Hepatocyte (in vitro differentiated cells): ENCODE measurements at places on chromosomes 6 and 20.

GRCh38 chr6:912871-913835 is 220.2 kb upstream of the EXOC2 start:
- peak; percentile 73 for DNase-seq

GRCh38 chr6:170221753-170222400 is 69.0 kb downstream of the DLL1 start:
- DNase-seq = no peak

DNA sequence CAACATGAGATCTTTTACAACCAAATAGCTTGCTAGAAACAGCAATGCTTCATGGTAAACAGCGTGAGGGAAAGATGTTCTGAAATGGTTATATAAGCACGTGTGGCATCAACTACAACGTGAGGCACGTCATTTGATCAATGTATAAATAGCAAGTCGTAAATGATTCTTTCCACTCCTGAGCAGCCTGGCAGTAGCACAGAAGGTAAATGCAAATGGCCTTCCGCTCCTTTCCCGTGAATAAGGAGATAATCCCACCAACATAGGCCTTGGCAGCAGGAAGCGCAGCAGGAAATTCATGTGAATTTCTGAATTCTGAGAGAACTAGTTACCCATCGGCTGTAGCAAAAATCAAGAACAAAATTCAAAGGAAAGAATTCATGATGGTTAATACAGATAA is 17.0 kb downstream of the RPS6KA2 start:
- DNase-seq = no peak

DNA sequence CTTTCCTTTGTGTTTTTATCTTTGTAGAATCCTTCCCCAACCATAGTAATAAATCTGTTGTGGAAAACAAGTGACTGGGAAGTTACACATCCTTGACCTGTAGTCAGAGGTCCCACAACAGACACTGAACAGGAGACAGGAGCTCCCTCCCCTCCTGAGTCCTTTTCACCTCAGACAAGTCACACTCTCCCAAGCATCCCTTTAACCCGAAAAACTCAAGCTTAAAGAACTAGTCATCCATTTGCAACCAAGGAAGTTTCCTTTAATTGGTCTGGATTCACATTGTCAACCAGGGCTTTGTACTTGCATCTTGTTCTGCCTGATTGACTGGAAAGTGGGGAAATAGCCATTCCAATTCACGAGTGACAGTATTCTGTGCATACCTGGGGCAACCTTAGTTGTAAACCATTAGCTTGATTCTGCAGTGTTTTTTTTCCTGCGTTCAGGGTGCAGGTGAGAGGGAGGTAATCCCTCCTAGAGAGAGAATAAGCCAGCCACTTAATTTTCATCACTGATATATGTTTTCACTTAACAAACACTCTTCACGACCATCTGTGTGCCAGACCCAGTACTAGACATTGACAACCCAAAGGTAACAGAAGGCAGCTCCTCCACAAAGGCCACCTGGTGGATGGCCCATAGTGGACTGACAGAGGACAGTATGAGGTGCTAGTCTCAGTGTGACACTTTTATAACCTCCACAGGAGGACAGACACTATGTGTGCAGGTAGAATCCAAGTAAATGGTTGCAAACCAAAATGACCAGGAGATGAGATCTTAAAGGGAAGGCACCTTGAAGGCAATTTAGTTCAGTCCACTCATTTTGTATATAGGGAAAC is 112.4 kb downstream of the SLX4IP start:
- DNase-seq = no peak

DNA sequence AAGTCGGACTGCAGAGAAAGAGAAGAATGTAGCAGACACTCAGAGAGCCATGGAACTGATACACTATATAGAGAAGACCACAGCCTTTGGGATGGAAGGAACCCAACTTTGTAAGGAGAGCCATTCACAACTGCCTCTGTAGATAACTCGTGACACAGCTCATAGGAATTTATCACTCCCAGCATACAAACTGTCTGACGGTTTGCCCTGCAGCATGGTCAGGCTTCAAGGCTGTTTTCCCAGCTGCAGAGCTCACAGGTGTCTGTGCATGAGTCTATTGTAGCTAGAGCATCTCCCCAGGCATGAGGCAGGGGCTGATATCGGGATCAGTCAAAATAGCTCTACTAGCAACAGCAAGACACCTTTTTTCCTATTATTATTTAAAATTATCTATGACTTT is 130.5 kb upstream of the DTNBP1 start:
- DNase-seq = peak; percentile 65

- no peak for DNase-seq
Measured at GRCh38 chr6:75621846-75622245, 20.2 kb downstream of the SENP6 start.

- no peak for DNase-seq
Measured at GRCh38 chr6:116298973-116299372, 19.2 kb upstream of the TSPYL1 start.

- DNase-seq = no peak
Measured at GRCh38 chr6:153170511-153170910, 39.4 kb upstream of the RGS17 start.

DNA sequence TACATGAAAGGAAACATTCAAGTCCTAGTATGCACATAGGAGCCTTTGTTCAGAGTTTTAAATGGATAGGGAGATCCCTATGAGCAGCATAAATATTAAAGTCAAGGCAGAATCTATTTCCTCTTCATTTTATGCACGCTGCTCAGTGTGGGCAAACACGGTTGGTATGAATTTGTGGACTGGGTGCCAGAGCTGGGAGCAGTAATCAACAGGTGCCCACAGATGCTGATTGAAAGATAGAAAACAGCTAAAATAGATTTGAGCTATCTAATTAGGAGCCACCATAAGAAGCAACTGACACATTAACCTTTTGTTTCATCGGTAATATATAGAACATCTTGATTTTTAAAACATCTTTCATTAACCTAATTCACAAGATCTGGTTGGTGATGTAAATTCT is 175.5 kb downstream of the EYS start:
- no peak for DNase-seq

DNA sequence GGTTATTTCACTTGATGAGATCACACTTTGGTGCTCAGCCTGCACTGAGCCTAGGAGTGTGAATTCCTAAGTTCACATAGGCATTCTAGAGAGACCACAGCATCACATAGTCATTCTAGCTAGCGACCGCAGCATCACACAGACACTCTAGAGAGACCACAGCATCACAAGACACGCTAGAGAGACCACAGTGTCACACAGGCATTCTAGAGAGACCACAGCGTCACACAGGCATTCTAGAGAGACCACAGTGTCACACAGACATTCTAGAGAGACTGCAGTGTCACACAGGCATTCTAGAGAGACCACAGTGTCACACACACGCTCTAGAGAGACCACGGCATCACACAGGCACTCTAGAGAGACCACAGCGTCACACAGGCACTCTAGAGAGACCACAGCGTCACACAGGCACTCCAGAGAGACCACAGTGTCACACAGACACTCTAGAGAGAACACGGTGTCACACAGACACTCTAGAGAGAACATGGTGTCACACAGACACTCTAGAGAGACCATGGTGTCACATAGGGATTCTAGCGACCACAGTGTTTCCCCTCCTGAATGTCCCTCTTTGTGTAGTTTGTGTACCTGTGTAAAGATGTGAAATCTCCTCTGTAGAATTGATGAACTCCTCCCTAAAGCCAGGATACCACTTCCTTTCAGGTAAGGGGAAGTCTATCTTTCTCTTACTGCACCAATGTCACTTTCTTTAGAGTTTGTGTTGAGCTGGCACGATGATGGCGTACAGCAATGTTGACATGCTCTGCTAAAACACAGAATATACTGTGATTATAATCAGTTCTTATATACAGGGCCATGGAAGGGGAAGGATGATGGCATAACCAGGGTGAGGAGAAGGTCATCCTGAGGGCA is 169.4 kb downstream of the ZDHHC14 start:
- no peak for DNase-seq

DNA sequence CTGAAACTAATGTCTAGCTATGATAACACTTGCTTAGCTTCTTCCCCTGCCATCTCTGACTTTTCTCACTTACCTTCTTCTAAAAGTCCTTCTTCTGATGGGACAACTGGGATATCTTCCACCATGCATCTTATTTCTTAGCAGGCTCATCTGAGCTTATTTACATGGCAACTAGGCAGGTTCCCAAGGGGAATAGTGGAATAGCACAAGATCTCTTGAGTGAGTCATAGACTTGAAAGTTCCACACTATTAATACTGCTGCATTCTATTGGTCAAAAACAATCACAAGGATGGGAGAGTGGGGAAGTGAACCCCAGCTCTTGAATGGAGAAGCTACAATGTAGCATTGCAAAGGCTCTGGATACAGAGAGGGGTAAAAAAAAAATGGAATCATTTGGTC is 142.1 kb downstream of the HAO1 start:
- DNase-seq = no peak

- DNase-seq = no peak
Measured at GRCh38 chr6:170317076-170317475, 10.5 kb downstream of the FAM120B start.

DNA sequence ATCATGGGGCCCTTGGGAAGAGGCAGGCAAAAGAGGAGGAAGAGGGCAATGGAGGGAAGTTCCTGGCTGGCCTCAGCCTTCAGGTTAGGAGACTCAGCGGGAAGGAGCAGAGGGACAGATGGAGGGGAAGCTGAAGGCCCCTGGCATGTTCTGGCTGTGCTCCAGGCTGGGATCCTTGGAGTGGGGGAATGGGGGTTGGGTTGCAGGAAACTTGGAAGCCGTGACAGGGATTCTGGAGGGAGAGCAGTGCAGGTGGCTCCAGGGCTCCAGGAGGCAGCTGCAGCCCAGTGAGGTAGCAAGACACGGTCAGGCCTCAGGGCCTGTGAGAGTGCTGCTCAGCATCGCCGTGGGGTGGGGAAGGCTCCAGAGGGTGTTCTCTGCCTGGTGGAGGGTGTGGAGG is 64.6 kb upstream of the SCP2D1 start:
- DNase-seq = no peak

GRCh38 chr6:85460921-85461797 is 11.3 kb downstream of the NT5E start:
- no peak for DNase-seq

DNA sequence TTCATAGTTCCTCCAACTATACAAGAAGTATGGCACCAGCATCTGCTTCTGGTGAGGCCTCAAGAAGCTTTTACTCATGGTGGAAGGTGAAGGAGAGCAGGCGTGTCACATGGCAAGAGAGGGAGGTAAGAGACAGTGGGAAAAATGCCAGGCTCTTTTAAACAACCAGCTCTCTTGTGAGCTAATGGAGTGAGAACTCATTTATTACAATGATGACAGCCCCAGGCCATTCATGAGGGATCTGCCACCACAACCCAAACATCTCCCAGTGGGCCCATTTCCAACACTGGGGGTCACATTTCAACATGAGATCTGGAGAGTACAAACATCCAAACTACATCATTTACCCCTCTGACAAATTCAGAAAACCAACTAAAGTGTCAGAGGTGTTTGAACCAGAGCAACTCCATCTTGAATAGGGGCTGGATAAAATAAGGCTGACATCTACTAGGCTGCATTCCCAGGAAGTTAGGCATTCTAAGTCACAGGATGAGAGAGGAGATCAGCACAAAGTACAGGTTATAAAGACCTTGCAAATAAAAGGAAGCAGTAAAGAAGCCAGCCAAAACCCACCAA is 2.2 kb upstream of the UBD start:
- DNase-seq = no peak

DNA sequence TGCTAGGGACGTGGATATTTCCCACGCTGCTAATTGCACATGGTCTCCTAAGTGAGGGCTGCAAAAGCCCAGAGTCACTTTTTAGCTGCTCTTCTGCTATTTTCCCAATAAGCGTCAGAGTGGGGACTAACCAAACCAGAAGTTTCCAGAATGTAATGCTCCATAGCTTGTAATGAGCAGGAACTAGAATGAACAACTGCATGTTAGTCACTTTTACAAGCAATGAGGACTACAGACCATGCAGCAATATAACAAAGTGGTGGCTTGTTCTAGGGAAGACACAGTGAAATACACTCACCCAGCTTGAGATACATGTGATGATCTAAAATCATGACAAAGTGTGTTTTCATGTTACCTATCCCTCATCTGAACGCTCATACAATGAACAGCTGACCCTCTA is 314.1 kb upstream of the SGK1 start:
- no peak for DNase-seq

DNA sequence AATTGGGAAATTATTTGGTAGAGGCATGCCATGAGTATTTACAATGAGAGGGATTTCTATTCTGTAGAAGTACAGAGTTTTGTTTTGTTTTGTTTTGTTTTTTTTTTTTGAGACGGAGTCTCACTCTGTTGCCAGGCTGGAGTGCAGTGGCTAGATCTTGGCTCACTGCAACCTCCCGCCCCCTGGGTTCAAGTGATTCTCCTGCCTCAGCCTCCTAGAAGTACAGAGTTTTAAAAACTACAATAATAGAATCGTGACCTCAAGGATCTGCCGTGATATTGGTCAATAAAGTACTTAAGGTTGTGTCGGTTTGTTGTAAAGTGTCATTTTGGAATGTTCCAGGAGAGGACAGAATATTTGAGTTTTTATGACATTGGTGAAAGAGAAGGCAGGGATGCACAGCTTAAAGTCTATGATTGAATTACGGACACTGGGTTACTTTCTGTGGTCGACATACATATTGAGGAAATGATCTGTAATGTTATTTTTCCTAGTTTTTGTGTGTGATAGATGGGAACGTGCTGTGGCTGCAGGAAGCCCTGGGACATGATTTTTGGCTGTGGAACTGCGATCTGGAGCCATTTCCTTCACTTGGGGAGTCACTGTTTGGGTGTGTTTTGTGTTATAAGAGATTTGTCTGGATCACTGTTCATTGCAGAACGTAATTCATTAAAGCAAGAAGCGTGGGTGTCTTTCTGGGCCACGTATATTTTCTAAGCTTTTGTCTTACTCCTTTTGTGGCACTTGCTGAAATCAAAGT is 59.6 kb downstream of the TIAM2 start:
- no peak for DNase-seq

- DNase-seq = no peak
Measured at GRCh38 chr6:46733341-46733801, 1.8 kb downstream of the PLA2G7 start.

DNA sequence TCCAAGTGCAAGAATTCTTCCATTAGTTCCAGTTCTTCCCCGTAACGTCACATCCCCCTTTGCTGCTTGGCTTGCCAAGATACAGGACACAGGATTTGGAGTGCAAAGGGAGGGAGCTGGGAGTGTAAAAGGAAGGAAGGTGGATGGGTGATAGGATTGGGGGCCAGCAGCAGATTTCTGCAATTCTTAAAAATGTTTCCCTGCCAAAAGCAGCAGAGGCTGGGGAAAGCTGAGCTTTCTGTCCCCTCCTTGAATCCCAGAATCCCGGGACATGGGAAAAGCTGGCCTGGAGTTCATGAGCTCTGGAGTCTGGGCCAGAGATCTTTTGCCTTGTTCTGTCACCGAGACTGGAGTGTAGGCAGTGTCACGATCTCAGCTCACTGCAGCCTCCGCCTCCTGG is 60.0 kb upstream of the EPB41L1 start:
- DNase-seq = no peak
